ENCODE measurements at places on chromosomes 7 and 10.

DNA sequence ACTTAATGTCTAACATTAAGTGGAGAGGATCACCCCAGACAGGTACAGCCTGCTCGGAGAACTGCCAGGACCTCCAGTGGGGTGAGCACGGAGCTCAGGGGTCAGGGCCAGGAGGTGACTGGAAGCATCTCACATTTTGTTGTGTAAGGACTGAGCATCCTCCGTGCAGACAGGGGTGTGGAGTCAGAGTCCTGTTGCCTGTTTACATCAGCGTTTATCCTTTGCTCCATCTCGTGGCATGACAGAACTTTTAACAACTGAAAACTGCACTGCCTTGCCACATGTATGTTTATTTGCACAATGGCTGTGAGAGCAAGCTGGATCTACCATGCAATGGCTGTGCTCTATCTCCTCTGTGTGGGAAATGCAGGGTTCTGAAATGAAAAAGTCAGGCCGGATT, 175.4 kb upstream of the AKR1E2 start:
- DNase-seq = no peak

DNA sequence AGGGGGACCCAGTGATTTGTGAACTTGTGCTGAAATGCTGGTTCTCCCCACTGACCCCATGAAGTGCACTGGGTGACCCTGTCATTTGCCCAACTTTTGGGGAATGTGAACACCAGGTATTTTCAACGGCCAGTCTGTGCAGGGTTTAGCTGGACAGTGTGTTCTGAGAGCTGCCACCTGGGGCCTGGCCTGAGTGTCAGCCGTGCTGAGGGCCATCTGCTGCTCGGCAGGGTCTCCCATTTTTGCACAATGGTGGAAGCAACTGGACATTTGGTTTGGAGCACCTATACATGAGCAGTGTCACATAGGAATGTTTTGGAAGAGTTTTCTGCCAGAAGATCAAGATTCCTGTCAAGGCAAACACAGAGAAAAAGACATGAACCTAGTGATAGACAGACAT, 5.2 kb downstream of the CHN2 start:
- no peak for DNase-seq

DNA sequence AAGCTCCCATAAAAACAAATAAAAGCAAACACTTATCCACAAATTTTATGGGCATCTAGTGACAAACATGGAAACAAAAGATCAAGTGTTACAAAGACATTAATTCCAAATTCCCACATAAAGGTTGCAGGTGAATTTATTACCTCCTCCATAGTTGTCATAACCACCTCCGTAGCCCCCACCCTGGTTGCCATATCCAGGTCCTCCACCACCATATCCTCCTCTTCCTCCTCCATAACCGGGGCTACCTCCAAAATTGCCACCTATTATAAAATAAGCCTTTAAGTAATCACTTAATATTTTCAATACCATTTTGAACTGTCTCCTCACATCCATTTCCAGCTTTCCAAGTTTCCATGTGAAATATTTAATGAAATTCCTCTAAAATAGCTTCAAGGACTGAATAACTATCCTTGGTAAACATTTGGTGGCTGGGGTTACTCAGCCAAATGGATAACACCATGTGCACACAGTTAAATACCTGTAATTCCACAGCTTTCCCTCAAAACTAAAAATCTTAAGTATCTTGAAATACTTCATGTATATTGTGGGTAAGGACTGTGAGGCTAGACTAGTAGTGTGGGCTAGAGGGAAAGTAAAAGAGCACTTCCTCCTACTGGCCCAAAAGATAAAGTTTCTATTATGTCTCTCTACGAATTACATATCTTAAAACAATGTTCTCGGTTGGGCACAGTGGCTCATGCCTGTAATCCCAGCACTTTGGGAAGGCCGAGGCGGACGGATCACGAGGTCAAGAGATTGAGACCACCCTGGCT, 6.9 kb downstream of the HNRNPA2B1 start:
- DNase-seq = no peak

GRCh38 chr7:96118449-96119001, 203.4 kb downstream of the SLC25A13 start:
- DNase-seq = no peak

DNA sequence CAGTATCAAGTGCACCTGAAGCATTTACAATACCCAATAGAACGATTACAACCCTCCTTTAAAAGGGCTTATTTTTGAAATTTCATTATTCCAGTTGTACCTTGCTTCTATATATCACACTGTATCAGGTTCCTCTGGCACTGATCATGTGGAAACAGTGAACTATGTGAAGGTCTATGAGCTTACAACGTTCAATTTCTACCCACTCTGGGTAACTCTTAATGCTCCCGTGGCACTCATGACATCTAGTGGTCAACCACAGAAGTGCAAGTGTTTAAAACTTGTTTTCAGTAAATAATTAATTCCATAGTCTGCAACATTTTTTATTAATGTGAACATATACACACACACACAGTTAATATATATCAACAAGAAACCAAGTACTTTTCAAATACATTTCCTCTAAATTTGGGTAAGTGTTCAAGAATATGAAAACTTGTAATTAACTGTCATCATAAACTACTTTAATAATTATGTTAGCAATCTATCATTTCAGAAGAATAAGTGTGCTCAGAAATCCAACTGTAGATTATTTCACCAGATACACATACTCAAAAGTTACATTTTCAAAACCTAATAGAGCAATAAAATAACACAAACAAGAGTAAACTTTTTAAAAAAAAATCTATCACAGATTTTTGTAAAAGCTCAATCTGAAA, 61.0 kb downstream of the MPP7 start:
- peak; percentile 53 for DNase-seq

DNA sequence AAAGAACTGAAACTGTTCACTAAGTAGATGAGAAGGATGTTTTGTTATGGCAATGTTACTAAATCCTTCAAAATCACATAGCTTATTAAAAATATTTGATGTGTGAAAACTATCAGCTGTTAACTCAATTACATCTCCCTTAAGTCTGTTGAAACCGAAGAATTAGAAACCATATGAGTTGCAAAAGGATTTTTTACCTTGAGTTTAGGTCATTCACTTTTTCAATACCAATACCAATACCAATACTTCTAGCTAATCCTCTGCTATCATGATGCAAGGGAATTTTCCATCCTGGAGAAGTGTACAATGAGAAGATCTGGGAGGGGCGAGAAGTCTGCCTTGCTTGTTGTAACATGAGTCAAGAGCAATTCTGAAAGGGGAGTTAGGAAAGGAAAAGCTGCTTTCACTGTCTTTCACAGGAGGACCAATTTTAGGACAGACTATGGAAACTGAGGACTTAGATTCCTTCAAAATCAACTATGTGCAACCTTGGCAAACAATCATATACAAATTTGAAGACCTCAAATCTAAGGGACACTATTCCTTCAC, 199.7 kb downstream of the IMMP2L start:
- DNase-seq = peak; percentile 8

DNA sequence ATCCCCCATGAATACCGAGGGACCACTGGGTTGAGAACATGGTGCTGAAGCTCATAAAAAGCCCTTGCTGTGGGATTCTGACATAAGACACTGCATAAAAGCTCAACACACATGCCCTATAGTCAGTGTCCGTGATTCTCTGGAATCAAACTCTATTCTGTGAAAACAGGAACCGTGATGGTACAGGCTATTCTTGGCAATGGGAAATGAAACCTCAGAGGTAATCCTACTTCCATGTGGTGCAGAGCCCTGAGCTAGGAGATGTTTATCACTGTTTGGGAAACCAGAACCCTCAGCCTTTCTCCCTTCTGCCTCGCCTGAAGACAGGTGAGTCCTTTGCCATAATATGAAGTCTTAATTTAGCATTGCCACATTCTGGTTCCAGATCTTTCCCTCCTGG, 80.8 kb upstream of the PRSS1 start:
- no peak for DNase-seq

DNA sequence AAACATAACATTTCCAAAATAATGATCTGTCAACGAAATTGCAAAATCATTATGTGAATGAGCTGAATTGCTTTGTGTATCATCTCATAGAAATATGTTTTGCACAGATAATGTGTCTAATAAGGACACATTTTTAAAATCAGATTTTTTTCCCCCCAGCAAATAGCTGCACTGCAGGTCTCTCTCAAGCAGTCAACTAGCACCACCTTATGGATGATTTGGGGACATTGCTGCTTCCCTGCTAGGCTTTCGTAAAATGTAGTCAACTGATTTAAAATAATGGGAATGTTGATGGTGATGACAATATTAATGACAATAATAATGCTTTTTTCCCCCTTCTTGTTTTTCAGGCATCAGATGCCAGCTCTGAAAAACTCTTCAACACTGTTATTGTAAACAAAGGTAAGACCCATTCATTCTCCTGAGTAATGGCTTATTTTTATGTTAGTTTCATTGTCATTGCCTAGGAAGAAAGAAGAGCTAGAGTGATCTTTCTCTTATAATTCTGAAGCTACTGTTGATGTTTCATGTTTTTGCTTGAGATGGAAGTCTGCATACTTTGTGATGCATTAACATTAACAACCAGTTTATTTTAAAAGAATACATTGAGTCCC, 433.6 kb upstream of the GALNT17 start:
- DNase-seq = peak; percentile 60

DNA sequence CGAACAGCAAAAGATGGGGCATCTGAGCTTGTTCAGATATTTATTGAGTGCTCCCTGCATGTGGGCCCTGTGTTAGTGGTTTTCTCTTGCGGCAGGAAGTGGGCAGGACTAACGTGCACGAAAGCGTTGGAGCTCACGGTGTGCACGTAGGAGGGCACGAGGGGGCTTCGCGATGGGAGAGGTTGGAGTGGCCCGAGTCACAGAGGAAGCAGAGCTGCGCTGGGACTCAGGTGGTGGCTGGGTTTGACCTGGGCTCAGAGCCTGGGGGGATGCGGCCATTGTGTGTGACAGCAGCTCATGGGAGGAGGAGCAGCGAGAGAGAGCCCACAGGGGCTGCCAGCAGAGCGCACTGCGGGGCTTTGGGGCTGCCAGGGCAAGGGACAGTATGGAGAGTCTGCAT, 7.7 kb downstream of the ZSCAN25 start:
- no peak for DNase-seq

DNA sequence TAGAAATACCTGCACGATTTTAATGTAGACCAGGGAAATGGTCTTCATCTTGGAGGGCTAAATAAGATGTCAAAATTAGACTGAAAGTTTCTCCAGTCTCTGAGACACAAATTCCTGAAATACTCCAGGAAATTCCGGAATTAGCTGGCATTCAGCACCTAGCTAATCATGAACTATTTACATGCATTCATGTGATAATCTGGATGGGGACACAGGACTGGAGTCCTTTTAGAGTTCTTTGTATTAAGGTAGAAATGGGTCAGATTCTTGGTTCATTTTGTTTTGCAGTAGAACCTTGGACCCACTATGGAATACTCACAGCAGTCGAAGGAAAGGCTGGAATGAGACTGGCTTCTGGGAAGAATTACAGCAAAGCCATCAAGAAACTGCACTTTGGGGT, 65.3 kb upstream of the MDFIC start:
- DNase-seq = peak; percentile 94

DNA sequence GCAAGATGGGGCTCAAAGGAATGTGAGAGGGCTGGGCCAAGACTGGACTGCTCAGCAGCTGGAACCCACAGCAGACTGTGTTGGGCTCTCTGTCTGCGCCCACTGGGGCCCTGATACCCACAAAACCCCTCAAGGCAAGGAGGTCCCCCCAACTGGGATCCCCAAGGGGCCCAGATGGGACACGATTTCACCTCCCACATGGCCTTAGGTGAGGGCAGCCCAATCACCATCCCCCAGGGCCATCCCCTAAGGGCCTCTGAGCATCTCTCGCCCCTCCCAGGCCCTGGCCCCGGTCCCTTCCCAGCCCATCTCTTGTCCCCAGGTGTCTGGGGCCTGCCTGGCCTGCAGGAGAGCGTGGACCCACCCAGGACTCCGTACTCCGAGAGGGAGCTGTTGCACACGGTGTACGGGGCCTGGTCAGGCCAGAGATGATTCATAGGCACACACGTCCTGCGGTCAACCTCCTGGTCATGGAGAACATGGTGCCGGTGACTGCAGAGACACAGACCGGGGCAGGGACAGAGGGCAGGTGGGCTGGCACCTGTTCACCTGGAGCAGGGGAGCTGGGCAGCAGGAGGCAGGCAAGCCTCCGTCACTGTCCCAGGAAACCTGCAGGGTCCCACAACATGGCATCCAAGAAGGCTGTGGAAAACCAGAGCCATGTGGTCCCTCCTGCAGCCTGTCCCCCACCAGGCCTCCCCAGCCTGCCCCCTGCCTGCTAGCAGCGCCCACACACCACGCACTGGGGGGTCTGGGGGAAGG, 21.6 kb downstream of the OGDHL start:
- DNase-seq = no peak

GRCh38 chr7:151806204-151806603, 70.7 kb downstream of the PRKAG2 start:
- DNase-seq = no peak

DNA sequence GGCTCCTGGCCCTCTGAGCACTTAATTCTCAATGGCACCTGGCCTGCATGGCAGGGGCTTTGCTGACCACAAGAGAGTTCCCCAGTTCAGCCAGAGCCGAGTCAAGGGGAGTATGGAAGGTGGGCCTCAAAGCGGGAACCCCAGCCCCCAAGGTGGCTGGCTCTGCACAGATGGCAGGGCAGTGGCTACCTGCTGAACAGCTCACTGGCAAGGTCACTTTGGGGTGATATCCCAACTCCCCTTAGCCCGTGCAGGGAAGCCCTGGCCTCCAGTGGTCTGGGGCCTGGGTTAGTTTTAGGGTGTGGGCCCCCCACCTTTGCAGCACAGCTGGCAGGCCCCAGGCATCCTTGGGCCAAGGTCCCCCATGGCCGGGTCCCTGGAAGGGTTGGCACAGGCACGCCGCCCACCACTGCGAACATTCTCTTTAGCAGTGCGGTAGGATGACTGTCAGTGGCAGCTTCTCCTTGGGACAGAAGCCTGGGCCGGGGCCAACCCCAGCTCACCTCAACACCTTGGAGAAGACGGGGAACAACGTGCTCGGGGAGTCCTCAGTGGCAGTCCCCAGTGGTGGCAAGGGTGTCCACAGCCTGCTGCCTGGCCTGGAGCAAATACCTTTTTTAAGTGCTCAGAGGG, 36.8 kb downstream of the PPIF start:
- DNase-seq = no peak

- peak; percentile 64 for DNase-seq
Measured at GRCh38 chr10:120942806-120943413, 91.7 kb downstream of the WDR11 start.

- no peak for DNase-seq
Measured at GRCh38 chr10:56763090-56763489, 402.0 kb upstream of the ZWINT start.

GRCh38 chr7:152313831-152314604, 121.8 kb downstream of the KMT2C start:
- peak; percentile 94 for DNase-seq

All from ACHN (cell line).